RPMI8226 (cell line): ENCODE measurements at places on chromosomes 6 and 20.

DNA sequence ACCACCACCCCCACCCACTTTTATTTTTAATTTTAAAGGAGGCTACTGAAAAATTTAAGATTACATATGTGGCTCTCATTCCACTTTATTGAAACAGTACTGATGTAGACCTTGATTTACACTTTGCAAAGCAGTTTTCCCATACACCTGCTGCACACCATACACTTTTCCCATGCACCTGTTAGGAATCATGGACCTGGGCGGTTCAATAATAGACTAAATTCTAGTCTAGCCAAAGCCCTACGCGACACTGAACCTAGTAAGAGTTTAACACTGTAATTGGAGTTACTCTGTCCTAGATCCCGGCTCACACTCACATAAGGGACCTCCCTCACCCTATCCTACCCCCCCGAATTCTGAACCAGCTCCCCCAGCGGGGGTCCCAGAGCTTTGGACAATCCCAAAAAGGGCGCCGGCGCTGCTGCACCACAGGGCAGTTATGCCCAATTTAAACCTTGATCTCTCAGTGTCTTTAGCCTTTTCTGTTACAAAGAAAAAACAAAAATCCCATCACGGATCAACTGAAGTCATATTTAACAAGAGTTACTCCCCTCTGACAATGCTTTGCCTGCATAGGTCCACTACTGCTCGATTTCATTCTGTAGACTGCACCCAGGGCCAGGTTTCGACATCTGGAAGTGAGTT lies 2.4 kb upstream of the GCLC start:
- no peak for DNase-seq

DNA sequence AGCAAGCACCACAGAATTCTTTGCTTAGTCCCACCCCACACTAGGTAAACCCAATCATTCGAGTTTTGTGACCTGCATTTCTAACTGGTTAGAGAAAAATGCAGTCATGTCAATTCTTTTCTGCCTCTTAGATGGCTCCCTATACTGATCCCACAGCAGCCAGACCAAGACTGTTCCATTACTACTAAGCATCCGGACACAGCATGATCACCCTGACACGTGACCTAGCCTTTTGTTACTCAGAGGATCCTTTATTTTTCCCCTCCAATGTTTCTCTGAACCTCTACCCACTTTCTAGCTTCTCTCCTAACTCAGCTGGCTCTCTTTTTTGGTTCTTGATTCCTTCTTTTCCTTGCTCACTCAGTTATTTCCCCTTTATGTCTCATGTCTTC lies 87.9 kb downstream of the PDE10A start:
- no peak for DNase-seq

- no peak for DNase-seq
These were observed 299.7 kb downstream of the BTBD3 start for GRCh38 chr20:12217382-12217781.

DNA sequence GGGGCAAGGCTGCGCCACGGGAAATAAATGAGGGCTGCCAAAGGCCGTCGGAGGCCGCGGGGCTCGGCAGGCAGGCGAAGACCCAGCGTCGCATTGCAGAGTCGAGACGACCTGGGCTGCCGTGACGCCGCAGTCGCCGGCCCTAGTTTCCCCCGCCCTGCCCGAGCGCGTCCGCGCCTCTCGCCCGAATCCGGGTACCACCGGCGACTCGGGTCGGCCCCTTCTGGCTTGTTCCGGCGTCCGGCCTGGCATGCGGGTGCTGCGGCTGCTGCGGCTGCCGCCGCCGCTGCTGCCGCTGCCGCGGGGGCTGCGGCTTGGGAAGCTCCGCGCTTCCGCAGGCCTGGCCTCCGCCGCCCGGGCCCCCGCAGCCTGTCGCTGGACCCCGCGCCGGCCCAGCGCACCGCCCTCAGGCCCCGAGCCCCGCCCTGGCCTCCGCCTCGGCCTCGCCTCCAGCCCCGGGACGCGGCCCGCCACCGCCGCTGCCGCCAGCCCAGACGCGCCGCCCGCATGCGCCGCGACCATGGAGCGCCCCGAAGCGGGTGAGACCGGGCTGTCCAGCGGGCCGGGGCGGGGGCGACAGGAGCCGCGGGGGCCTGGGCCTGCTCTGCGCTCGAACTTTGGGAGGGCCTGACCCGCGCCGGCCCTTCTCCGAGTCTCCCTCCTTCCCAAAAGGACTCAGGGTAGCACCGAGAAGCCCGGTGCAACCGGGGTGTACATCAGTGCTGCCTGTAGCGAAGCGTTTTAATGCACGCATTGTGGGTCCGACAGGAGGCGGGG lies at the start of gene AKAP7:
Gene AKAP7, plus strand, starts transcription at position 224 of the 777 bp plus-strand sequence. Its CDS starts 297 bp downstream, at position 521.
- DNase-seq = peak; percentile 7

GRCh38 chr6:149909701-149910470 lies 12.0 kb upstream of the RAET1E start:
- DNase-seq = no peak
